ENCODE measurements at places on chromosomes 11 and 22.

GRCh38 chr11:113655771-113656170, 50.3 kb downstream of the TMPRSS5 start:
- no peak for DNase-seq

GRCh38 chr22:41001722-41002122, 50.5 kb downstream of the RBX1 start:
- DNase-seq: no peak

DNA sequence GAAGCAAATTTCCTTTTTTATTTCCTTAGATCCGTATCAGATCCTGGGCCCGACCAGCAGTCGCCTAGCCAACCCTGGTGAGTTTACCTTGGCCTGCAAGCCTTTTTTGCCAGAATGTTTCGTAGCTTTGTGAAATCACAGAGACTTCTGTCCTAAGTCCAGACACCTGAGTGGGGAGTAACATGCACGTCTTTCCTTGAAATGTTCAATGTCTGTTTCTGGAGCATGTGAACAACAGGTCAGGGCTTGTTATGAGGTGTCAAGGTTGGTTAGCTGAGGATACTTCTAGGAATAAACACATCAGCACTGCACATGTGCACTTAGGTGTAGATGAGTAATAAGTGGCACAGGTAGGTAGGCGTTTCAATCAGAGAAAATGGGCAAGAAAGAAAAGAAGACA, 58.0 kb downstream of the KCNJ1 start:
- DNase-seq: no peak

GRCh38 chr22:26981111-26981510, 323.7 kb downstream of the MIAT start:
- DNase-seq: no peak

DNA sequence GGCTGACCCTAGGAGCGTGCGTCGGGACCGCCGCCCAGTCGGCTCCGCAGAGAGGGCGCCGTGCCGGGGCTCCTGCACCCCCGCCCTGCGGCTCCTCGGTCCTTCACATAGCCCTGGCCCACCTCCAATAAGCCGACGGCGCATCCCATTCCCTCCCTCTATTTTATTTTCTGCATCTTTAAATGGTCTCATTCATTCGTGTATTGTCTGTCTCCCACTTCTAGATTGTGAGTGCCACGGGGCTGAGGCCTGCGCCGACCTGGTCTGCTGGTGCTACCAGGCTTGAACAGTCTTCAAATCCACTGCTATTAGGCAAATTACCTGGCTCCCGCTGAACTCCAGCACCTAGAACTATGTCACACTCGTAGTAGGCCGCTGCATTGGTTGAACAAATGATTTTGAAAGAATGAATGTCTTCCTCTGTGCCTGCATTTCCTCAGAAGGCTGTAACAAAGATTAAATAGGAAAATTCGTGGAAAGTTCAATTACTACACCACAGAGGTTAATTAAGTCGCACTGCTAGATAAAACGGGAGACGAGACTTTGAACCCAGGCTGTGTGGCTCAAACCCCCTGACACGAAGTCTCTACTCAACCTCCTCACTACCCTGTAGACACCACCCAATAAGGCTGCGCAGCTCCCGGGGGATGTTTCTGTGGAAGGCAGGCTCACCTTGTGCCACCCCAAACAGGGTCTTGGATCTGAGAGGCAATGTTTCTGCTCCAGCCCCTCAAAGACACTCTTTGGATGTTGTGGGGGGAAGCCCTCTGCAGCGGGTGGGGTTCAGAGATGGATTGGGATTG, 1.2 kb upstream of the PPP1R14B start:
- no peak for DNase-seq

- DNase-seq: no peak
These were observed 327.6 kb upstream of the CCDC90B start for GRCh38 chr11:83613767-83614121.

DNA sequence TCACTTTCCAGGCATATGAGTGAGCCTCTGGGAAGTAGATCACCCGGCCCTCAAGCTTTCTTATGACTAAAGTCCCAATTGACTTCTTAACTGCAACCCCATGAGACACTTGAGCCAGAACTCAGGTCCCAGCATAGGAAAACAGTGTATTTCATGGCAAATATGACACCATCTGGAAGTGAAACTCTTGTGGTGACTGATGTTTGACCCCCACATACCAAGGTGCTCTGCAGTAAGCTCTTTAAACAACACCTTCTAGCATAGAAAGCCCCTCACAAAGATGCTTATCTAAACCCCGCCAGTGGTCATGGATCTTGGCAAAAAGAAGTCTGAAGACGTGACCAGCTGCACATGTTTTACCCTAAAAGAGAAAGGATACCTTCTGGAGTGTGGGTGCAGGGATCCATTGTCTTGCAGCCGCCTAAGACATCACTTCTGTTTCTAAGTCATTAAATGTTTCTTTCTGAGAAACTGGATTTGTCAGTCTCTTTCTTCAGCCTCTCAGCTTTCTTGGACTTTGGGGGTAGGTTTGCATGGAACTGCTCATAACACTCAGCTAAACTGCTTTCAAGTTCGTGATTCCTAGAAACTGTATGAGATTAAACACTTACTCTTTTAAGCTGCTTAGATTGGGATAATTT, 7.4 kb upstream of the PELI3 start:
- no peak for DNase-seq

DNA sequence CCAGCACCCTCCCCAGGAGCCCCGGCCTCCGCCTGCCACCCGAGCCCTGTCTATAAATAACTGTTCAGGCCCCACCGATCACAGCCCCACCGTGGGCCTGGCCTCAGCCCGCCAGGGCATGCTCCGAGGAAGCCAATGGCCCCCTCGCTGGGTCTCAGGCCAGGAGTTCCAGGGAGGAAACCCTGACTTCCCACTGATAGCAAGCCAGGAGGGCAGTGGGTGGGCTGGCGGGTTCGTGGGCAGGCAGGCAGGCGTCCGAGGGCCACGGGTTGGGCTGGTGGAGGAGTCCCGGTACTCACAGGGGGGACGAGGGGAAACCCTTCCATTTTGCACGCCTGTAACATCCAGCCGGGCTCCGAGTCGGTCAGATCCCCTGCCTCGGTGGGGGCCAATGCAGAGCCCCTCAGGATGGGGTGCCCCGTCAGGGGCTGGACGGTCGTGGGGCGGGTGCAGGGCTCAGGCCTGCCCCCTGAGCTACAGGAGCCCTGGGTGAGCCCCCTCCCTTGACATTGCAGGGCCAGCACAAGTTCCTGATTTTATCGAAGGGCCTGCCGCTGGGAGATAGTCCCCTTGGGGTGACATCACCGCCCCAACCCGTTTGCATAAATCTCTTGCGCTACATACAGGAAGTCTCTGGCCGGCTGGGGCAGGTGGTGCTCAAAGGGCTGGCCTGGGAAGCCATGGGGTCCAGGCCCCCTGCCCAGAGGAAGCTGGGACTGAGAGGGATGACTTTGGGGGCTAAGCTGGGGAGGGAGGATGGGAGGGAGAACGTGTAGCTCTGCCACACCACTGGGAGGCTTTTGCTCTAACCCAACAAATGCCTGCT, at the start of gene SPI1:
SPI1 (minus strand) TSS at position 538 of the 826 bp plus-strand sequence; CDS start at position 344, 194 bp downstream.
- DNase-seq: no peak

DNA sequence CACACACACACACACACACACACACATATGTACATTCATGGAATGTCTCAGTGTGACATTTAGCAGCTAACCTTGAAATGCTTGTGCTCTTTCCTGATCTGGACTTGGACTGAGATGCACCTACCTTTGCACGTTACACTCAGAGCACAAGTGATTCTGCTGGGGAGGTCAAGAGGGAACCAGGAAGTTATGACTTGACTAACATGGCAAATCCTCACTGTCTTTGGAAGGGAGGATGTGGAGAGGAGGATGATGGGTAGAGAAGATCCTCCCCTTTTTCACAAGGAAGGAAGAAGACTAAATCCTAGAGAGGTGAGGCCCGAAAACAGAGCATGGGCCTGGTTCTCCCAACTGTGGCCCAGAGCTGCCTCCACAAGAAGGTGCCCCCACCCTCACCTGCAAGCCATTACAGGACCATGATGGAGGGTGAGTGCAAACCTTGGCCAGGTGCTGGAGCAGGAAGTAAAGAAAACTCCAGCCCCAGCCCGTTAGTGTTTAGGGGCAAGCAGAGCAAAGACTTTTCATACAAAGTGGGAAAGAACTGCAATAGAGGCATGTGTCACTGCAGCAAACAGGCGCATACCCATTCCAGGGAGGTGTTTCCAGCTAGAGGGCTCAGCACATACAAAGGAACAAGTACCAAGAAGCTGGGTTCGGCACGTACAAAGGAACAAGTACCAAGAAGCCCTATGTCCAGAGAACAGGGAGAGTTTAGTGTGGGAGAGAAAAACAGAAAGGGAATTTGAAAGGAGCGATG, 26.4 kb downstream of the SCN4B start:
- no peak for DNase-seq

- DNase-seq: no peak
These were observed 53.6 kb downstream of the SYT13 start for GRCh38 chr11:45232341-45233080.

GRCh38 chr11:123751781-123752180, 2.5 kb downstream of the OR6X1 start:
- no peak for DNase-seq

DNA sequence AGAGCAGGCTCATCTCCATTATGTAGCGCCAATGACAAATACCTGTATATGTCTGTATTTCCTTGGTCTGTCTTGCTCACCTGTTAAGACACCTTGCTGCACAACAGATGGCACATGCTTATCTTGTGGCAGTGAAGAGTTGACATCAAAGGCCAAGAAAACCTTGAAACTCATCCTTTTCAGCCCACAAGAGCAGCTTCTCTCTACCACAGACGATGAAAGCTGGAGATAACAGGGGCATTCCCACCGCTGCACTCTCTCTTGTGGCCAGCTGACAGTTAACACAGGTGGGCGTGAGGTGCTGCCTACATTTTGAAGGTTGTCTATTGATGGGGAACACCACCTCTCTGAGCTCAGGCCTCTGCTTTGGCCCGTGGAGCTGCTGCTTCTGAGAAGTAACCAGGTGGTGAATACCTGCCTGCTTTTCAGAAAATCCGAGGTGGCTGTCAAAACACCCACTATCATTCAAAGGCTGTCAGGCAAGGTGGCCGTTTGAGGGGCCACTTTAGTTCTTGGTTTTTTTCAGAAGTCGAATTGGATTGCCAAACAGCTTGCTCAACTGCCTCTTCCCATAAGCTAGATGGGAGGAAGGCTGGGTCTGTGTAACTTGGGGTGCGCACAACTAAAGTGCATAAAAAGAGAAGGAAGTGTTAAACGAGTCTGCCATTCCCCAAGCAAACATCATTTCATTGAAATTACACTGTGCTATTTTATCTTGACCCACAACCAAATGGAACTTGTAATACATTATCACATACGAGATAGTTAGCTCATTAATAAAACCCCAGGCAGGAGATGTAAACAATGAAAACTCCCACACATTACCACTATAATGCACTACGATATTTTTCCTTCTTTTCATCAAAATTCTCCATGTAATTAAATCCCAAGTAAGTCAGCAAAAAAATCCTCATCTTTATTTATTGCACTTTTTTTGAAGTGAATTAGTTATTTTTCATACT, 87.1 kb upstream of the RAG2 start:
- no peak for DNase-seq

GRCh38 chr11:57639321-57640067, 10.2 kb downstream of the YPEL4 start:
- no peak for DNase-seq

DNA sequence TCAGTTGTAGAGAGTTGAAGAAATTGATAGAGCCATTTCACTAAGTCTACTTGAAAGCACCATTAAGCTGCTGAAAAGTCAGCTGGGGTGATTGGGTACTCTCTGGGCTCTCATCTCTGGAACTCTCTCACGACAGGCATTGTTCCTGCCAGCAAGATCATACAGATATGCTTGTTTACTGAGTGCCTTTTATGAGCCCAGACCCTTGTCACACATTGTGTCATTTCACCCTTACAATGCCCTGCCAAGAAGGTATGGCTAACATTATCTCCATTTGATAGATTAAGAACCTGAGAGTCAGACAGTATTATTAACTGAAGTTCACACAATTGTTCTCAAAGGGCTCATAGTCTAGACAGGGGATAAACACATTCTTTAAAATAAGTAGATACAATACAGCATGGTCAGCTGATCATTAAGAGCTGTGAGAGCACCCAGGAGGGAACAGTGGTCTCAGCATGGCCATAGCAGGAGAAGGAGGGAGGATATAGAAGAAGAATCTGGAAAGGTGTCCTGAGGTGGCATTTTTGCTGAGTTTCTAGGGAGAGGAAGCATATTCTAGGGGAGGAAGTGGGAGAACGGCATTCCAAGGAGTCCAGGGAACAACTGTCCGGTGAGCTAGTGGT, 580.5 kb downstream of the INSC start:
- DNase-seq: no peak

DNA sequence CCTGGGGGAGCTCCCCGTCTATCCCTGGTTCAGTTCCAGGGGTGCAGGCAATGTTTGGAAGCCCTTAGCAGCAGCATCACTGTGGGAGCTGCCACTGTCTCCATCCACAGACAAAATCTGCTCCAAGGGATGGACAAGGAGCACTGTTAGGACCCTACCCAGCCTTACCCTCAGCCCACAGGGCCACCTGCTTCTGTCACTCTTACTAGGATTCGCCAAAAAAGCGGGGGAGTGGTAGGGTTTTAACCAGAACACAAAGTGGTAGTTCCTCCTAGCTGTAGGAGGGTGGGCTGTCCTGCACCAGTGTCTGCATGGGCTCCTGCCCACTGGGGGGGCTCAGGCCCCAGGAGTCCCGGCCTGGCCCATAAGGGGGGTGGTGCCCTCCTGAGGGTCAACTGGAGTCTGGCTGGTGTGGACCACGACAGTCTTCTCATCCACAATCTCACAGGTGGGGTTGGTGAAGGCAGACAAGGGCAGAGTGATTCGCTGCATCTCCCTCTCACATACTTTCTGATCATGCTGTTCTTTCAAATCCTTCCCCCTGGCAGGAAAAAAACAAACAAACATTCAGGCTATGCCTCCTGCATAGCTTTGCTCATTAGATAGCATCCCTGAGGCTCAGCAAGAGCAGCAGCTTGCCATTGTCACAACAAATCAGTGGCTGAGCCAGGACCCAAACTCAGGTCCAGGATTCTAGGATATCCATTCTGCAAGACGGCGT, 9.4 kb downstream of the PIK3IP1 start:
- DNase-seq: no peak

GRCh38 chr11:117641008-117641915, 155.8 kb downstream of the DSCAML1 start:
- DNase-seq: no peak

GRCh38 chr11:1337647-1338007, 28.2 kb upstream of the TOLLIP start:
- DNase-seq: no peak

- DNase-seq: no peak
These were observed 39.2 kb upstream of the SLC22A25 start for GRCh38 chr11:63282579-63282978.
